Epithelial cell of alveolus of lung (primary cell): ENCODE measurements at places on chromosomes 4 and X. TPM values are rescaled to one million over a fixed set of nuclear protein-coding genes. Genes with fewer than 3 reads are reported as not detected.

MAGEA9B gene
- total RNA-seq, result not detected in 2 replicates

NMU gene
- total RNA-seq, result 0.80 and 1.2 TPM in 2 replicates

AKAP17A gene
- 18.2 and 33.0 TPM in 2 replicates for total RNA-seq

GAGE12H gene
- total RNA-seq, result not detected in 2 replicates

DDX53 gene
- total RNA-seq, result not detected in 2 replicates

IL2 gene
- not detected in 2 replicates for total RNA-seq

RPS6KA6 gene
- total RNA-seq, result 0.64 and 2.6 TPM in 2 replicates

CFAP299 gene
- 0.08 TPM in 1 of 2 replicates, not detected in the other for total RNA-seq

VEGFC gene
- 38.3 and 63.4 TPM in 2 replicates for total RNA-seq

FOXR2 gene
- not detected in 2 replicates for total RNA-seq
